ENCODE measurements at places on chromosomes 4 and X.

DNA sequence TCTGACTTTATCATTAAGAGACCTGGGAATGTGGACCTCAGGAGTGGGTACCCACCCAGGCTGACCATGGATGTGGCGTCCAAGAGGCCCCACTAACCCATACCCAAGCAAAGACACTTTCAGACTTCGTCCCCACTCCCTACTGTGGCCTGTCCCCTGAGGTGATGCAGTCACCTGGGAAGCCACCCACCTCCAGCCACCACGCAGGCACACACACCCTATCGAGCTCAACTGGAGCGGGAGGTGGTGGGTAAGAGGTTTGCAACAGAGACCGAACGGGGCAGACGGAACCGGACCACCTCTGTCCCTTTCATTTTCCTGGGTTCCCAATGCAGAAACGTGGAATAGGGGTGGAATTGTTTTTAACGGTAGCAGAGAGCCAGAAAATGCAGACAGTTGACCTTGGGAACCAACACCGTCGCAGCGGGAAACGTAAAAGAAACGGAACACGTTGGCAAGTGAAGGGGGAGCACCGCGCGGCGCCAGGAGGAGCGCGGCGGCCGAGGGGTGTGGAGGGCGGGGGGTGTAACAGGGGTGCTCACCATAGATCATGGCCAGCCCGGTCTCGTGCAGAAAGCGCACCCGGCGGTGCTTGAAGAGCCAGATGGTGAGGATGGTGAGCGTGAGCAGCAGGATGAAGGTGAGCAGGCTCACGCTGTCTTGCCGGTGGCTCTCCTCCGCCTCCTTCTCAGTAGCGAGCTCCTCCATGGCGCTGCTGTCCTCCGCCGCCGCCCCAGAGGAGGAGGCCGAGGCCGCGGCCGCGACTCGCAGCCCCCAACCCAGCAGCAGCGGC is 559 bp downstream of the SLC9A7 start:
- DNase-seq = peak; percentile 16

DNA sequence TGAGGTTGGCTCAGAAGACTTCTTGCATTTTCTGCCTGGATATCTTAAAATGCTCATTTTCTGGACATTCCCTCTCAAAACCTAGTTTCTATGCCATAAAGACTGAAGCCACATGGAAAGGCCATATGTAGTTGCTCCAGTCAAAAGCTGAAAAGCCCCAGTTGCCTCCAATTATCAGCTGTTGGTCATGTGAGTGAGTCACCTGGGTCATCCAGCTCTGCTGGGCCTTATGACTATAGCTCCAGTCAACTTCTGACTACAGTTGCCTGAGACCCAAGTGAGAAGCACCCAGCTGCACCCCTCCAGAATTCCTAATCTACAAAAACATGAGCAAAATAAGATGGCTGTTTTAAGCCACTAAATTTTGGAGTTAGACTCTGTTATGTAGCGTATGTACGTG is 41.9 kb downstream of the HELQ start:
- no peak for DNase-seq

- no peak for DNase-seq
Observed at GRCh38 chr4:185535612-185536410, 504 bp upstream of the PDLIM3 start.

- peak; percentile 6 for DNase-seq
Observed at GRCh38 chrX:76420237-76420636, 7.3 kb upstream of the MAGEE1 start.

DNA sequence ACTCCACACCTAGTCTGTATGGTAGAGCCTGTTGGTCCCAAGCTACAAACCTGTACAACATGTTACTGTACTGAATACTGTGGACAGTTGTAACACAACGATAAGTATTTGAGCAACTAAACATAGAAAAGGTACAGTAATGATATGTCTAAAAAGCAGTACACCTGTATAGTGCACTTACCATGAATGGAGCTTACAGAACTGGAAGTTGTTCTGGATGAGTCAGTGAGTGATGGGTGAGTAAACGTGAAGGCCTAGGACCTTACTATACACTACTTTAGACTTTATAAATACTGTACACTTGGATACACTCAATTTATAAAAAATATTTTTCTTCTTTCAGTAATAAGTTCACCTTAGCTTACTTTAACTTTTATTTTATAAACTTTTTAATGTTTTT is 104.0 kb downstream of the TMA16 start:
- no peak for DNase-seq
